ENCODE measurements at places on chromosomes 2 and 18.

DNA sequence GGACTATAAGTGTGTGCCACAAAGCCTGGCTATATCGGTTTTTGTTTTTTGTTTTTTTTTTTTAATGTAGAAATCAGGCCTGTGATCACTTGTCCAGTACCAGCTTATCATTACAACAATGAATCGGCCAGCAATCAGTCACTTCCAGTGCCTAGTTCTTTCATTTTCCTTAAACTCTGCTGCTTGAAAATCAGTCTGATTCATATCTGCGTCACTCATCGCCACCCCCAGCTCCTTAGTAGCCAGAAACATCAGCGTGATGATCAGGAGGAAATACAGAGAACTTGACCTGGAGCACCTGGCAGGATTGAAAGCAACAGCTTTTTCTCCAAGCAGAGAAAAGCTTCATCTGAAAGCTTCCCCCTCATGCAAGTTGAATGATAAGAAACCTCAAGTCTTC lies 75.4 kb downstream of the SPTBN1 start:
- DNase-seq = no peak

DNA sequence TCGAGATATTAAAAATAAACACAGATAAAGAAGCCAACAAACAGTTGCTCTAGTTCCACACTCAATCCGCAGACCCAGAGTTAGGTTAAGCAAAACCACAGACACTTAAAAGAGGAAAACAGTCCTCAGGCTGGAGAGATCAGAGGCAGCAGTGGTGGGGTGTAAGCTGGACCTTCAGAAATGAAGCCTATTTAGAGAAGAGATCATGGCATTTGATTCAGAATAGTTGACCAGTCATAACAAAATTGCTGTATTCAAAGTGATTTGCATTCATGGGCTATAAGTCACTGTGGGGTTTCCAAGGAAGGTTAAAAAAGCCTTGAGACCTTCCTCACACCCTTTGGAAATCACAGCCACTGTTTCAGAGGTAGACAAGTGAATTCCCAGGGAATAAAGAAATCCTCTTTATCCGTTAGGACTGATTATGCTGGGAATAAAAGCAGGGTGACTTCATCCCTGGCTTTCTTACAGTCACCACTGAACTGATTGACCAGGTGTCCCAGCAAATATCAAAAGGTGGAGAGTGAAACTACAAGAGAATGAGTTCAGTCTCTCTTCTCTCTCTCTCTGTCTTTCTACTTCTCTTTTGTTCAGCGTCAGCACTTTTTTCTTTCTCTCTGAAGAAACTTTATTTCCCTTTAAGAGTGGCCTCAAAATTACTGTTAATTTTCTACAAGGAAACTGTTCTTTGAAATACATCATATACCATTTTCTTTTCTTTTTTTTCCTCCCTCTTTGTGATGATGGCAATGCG lies 171.8 kb upstream of the PIK3C3 start:
- DNase-seq = no peak

- no peak for DNase-seq
Measured at GRCh38 chr18:50079571-50080295, 115.2 kb downstream of the MYO5B start.

DNA sequence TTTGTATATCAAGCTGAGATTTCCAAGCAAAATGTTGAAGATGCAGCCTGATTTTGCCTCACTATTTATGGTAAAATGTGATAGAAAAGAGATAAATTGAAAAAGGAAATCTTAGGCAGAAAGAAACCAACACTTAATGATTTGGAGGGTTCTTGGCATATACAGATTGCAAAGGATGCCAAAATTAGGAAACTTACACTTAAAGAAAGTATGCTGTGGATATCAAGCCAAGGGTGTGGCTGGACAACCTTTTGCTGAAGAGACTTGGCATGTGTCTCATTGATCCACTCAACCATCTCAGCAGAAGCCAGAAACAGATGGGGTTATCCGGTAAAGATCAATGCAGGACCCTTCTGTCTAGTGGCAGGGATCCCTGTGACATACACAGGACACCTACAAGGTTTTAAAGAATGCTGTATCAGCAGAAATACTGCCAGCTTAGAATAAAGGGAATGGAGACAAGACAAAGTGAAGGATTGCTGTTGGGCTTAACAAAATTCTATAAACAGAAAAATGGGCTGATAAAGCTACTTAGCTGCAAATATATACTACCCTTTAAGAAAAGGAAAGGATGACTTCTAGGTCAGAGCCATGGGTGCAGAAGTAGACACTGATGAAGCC lies 107.3 kb upstream of the CYP26B1 start:
- no peak for DNase-seq

- DNase-seq = no peak
Measured at GRCh38 chr2:53820711-53821110, 33.9 kb downstream of the ERLEC1 start.

DNA sequence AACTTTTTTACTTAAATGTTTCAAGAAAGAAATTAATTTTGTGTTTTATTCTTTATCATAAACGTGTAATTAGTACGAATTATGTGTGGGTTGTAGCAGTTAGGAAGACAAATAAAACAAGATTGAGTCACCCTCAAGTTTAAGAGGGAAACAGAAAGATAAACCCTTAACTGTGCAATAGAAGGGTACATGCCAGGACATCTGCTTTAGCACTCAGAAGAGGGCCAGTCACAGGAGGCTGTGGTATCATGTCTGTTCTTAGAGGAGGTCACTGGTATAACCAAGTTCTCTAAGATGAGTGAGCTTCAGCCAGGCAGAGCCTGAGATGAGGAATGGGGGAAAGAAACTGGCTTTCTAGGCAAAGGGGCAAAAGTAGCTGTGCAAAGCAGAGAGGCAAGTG lies 42.4 kb upstream of the GRHL1 start:
- DNase-seq = no peak

DNA sequence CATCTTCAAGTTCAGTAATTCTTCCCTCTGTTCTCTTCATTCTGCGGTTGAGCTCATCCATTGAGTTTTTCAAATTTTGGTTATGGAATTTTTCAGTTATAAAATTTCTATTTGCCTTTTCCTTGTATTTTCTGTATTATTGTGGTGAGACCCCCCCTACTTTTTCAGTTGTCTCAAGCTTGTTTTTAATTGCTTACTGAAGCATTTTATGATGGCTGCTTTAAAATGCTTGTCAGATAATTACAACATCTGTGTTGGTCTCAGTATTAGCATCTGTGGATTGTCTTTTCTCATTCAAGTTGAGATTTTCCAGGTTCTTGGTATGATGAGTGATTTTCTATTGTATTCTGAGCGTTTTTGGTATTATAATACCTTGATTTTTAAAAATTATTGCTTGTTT lies 121.2 kb upstream of the REV1 start:
- DNase-seq = no peak
